ENCODE measurements at places on chromosomes 11 and 22.

- no peak for DNase-seq
These were observed 24.6 kb upstream of the ZBTB16 start for GRCh38 chr11:114034956-114035355.

DNA sequence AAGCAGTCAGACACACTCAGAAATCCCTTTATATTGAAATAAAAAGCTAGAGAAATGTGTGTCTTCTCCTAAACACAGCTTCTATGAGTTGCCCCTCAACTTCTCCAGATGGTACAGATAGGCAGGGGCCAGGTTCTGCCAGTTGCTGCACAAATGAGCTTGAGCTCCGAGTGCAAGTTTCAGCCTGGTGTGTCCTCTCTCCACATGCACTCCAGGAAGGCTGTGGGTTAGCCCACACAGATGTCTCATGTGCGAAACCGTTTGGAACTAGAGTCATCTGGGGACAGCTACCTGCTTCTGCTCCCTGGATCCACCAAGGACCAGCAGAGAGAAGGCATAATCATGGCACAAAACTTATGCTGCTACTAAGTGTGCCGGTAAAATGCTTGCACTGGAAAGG, 812.6 kb downstream of the OPCML start:
- DNase-seq = peak; percentile 0

GRCh38 chr11:1459219-1459575, 27.4 kb downstream of the MOB2 start:
- DNase-seq = no peak

DNA sequence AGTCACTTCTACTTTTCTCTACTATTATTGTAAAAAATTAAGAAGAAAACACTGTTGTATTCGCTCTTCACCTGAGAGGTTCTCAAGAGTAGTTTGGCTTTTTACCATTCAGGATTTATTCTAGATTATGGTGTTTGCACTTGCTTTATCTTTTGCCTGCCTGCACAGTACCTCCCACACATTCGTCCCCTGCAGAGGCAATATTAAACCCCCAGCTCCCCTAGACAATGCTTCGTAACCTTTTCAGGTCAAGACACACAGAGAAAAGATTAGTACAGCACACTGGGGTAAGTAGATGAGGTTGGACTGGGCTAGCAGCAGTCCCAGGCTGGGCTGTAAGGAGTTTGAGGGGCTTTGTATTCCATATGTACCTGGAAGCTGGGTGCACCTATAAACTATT, 62.4 kb downstream of the TNRC6B start:
- DNase-seq = no peak

GRCh38 chr22:38638728-38639127, 17.5 kb downstream of the FAM227A start:
- no peak for DNase-seq

DNA sequence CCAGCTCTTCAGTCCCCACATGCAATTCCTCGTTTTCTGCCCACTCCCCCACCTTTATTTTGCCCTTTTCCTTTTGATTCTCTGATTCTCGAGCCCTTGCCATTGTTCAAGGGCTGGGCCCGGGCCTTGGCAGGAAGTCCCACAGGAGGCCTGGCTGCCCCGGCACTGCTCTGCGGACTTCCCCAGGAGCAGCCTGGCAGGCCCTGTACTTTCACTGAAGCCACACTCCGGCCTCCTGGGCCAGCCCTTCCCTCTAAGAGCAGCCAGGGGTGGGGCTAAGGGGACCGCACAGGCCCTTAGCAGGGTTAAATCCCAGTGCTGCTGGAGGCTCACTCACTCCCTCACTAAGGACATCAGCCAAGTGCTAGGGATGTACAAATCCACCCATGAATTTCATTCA, 4.1 kb downstream of the LRRC32 start:
- DNase-seq = no peak

DNA sequence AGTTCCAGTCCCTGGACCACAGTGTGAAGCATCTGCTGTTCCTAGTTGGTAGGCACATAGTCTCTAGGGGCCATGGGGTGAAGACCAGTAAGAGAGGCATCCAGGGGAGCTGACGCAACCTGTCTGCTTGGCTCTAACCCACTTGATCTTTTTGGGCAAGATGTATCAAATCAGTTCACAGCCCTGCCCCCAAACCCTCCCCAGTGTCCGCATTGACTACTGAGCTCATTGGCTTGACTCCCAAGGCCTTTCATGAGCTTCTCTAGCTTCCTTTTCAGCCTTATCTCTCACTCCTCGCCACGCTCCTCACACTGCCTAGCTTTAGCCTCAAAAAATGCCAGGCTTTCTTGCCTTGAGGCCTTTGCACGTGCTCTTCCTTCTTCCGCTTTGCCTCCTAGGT, 29.7 kb upstream of the ABCC8 start:
- DNase-seq = no peak

GRCh38 chr22:45230026-45230721, 10.5 kb downstream of the KIAA0930 start:
- DNase-seq = no peak

DNA sequence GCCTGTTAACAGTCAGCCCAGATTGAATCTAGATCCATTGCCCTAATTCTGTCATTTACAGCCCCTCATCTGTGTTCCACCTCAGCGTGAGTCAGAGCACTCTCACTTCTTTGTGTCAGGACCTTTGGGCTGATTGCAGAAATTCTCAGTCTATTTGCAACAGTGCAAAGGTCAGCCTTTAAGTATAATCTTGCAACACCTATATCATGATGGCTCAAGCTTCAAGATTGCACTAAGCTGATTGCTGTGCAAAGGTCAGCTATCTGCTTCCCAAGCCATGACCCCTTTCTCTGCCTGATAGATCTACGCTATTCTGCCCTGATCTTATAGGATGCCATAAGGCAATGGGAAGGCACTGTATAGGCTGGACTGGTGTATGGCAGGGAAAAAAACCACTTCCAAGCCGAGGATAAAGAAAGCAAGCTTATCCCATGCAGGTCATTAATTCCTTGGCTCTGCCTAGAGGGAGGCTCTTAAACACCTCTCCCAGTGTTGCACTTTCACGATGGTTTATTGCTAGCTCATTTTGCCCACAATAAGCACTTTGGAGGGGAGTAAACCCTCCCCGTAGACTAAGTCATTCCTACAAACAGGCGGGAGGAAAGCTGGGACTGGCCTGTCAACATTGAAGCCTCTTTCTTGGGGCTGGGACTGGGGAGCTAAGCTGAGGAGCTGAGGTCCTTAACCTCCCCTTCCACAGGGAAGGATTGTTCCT, 100.6 kb downstream of the RRAS2 start:
- no peak for DNase-seq

- DNase-seq = no peak
These were observed 55.1 kb upstream of the GRK3 start for GRCh38 chr22:25509374-25509791.

- DNase-seq = no peak
These were observed 1075.5 kb downstream of the NTM start for GRCh38 chr11:132445859-132446291.

DNA sequence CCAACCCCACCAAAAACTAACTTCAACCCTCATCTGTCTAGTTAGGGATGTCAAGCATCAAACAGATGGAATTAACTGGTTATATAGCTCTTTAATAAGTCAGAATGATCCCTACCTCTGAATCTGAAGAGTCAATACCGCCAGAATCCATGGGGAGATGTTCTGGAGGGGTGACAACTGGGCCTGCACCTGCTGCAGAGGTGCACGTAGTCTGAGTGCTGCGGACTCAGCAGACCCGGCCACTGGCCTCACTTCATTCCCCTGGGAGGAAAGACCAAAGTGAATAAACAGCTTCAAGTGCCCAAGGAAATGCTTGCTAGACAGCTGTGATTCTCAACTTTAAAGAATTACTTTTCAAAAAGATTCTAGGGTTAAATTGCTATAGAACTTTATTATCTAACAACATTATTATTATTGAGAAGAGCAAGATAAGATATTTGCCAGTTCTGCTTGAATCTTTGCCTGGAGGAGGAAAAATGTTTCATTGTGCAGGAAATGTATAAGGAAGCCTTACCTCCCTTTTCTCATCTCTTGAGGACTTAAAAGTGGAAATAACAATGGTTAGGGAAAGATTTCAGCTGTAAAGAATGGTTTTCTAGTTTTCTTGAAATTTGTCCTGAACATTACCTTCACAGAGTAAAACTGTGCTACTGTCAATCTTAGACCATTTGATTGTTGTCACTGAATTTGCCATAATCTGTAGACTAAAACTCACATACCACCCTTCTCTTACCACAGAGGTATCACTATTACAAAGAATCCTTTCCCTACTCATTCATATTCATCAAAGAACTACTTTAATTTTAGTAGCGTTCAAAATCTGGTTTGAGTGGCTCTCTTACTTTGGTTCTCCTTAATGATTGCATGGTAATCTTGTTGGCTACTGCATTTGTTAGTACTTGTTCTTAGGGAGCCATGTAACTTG, 4.2 kb downstream of the XBP1 start:
- DNase-seq = no peak

GRCh38 chr11:25771605-25772004, 560.3 kb upstream of the ANO3 start:
- DNase-seq = no peak

DNA sequence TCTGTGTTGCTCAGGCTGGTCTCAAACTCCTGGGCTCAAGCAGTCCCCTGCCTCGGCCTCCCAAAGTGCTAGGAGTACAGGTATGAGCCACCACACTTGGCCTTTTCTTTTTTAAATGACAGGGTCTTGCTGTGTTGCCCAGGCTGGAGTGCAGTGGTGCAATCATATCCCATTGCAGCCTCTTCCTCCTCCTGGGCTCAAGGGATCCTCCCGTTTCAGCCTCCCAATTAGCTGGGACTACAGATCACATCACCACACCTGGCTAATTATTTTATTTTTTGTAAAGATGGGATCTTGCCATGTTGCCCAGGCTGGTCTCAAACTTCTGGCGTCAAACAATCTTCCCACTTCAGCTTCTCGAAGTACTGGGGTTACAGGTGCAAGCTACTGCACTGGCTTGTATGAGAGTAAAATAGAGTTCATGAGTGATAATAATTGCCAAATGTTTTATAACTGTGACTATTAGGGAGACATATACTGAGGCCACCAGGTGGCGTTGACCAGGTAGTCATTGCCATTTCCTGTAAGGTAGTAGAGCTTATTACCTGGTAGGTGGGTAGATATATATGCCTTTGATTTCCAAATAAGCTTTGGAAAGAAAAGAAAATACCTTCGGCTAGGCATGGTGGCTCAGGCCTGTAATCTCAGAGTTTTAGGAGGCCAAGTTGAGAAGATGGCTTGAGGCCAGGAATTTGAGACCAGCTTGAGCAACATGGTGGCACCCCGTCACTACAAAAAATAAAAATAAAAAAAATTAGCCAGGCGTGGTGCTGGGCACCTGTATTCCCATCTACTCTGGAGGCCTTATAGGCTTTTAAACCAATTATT, 5.4 kb downstream of the FDX1 start:
- DNase-seq = no peak

GRCh38 chr11:613369-613968, 2.3 kb downstream of the IRF7 start:
- peak; percentile 44 for DNase-seq

GRCh38 chr11:128807909-128808308, 59.2 kb downstream of the KCNJ1 start:
- DNase-seq = no peak

GRCh38 chr22:19986410-19987341, 29.9 kb downstream of the ARVCF start:
- peak; percentile 62 for DNase-seq

GRCh38 chr11:108853864-108854263, 189.0 kb downstream of the DDX10 start:
- no peak for DNase-seq

DNA sequence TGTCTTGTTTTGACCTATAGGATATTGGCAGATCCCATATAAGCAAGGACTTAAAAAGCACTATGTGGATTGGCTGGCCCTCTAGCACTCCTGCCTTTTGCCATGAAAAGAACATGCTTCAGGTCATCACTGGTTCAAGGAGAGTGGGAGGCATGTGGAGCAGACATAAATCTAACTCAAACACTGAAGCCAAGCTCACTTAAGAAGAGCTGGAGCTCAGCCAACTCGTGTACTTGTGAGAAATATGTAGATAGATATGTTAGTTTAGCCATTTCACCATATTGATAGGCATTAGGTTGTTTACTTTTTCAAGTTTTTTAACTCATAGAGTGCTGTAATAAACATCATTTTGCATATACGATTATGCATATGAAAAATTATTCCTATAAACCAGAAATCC, 19.9 kb upstream of the BBOX1 start:
- DNase-seq = no peak

- no peak for DNase-seq
These were observed 25.8 kb downstream of the RCN1 start for GRCh38 chr11:32116668-32117067.

DNA sequence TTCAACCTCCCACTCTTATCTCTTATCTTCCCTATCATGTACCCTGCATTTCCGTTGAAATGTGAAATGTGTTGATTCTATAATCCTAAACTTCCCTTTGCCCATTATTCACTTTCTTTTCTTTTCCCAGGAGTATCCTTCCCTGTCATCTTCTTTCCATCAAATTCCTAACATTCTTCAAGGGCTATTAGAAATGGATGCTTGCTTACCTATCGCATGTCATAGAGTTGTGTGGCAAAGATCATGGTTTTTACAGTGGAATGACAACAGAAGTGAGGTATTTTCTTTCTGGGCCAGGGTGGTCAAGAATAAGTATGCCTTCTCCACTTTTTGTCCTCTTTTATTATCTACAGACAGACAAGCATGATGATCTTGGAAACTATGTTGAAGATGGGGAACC, 124.4 kb upstream of the SLC5A12 start:
- DNase-seq = no peak

DNA sequence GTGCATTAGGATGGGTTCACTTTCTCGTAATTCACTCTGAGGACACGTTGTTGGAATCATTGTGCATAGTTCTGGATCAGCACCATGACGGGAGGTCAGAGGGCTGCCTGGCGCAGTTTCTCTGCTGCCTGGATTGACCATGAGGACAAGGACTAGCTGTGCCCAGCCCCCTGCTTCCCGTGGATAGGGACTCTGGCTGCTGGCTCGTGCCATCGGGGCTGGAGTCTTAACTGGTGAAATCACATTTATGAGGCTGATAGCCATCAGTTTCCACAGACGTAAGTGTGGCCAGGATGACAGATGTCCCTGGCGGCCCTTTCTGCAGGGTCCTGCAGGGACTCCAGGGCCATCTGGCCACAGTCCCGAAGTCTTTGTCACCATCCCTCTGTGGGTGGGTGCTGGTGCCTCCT, 24.1 kb upstream of the GRAMD4 start:
- no peak for DNase-seq

DNA sequence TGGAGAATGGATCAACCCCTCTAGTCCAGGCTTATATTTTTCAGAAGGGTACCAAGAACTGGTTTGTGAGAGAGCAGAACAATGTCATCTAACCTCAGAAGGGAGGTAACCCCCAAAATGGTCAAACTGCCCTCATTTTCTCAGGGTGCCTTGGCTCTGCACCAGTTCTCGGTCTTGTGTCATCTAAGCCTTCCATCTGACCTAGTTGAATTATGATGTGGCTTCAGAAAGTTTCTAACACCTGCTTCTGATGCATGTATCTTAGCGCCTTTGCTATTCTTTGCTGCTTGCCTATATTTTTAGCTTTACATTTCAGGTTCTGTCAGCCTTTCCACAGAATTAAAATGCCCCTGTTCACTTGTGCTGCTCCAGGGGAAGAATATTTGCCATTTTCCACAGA, 91.7 kb upstream of the E2F8 start:
- DNase-seq = no peak

- DNase-seq = no peak
These were observed 34.7 kb downstream of the LUZP2 start for GRCh38 chr11:24531528-24531927.
